ENCODE measurements at places on chromosomes 5 and 9. TPM values are rescaled to one million over a fixed set of nuclear protein-coding genes. Genes with fewer than 3 reads are reported as not detected.

DNA sequence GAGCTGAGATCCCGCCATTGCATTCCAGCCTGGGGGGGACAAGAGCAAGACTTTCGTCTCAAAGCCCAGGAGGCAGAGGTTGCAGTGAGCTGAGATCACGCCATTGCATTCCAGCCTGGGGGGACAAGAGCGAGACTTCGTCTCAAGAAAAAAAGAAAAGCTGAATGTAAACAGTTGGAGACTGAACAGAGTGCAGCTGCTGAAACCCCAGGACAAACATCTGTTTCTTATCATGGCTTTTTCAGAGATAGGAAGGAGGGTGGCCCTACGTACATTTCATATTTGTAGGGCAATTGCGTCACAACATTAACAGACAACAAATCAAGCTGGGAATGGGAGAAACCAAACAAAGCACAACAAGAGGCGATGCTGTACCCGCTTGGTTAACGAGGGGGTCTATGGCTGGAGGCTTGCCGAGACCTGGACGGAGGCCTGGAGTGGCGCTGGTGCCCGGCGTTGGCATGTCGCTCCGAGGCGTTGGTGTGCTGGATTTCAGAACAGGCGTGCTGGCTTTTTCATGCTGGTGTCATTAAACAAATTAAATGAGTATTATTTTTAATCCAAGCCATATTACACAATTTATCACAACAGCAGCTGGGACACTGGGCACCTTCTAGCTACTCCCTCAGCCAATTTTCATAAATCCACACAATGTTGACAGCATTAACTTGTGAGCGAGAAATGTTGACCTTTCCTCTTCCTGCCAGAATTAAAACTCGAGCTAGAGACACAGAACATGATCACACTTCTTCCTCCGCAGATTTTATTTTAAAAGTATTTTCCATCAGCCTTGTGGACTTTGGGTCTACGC, 76.1 kb downstream of the TLE1 start:
- H3K36me3 ChIP-seq, result peaks cover 42% of the 10 kb centered on the region
- peaks cover 24% of the 10 kb centered on the region for H3K4me1 ChIP-seq
- H3K27me3 ChIP-seq, result no peaks in the 10 kb centered on the region

DNA sequence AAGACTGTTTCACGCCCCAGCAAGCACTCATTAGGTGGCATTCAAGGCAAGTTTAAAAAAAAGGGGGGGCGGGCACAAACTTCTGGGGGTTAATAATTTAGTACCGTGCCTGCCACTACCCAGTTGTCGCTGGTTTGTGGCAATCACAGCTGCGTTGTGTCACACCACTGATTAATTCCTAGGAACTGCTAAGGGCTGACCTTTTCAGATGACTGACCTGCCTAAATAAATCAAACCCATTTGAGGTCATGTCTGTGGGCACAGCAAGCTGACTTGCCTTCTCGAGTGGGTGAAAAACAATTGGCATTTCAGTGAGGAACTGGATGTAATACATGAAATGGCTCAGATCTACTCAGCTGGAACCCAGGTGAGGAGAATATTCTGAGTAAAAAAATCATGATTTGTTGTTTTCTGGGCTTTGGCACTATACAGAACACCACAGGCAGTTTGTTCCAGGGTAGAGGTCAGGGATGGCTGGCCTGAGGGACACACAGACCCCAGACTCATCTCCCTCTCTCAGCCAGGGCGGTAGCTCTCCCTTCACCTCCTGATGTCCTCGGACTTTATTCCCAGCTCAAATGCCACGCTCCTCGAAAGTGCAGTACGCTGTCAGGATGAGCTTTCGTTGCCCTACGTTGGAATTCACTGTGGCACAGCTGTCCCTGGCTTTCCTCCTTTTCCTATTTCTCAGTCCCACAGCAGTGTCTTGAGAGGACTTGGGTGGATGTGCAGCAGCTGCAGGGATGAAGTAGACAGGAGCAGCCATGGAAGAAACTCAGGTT, 15.5 kb upstream of the MGAT1 start:
- no peaks in the 10 kb centered on the region for H3K27me3 ChIP-seq
- H3K4me3 ChIP-seq, result no peak overlapping the region
- H3K4me1 ChIP-seq, result peaks cover 51% of the 10 kb centered on the region
- peak overlapping the region; percentile 72 for H3K27ac ChIP-seq
- no peaks in the 10 kb centered on the region for H3K36me3 ChIP-seq

- no peaks in the 10 kb centered on the region for H3K36me3 ChIP-seq
- DNase-seq, result no peak
- H3K4me1 ChIP-seq, result no peaks in the 10 kb centered on the region
- no peak overlapping the region for H3K4me3 ChIP-seq
Observed at GRCh38 chr5:158063052-158063451, 204.1 kb upstream of the CLINT1 start.

GRCh38 chr5:139388198-139388821, 1.4 kb downstream of the MZB1 start:
- no peaks in the 10 kb centered on the region for H3K36me3 ChIP-seq
- H3K4me1 ChIP-seq, result peaks cover 36% of the 10 kb centered on the region
- no peak for DNase-seq
- no peak overlapping the region for H3K4me3 ChIP-seq

DNA sequence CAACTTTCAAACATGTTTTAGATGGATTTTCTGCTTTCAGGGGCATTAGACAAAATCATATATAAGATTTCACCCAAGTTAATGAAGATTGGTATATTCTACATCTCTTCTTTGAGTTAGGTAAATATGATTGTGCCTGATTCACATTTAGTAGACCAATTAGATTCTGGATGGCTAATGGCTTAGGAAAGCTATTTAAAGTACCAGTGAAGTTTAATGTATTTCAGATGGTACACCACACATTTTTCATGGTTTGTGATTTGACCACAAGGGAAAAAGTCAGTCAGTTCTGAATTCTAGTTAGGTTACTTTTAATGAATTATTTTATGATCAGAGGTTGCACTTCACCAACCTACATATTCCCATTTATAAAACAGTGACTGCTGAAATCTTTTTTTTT, 409.7 kb downstream of the ADGRV1 start:
- H3K4me3 ChIP-seq, result no peak overlapping the region
- H3K27ac ChIP-seq, result no peak overlapping the region
- no peaks in the 10 kb centered on the region for H3K27me3 ChIP-seq

DNA sequence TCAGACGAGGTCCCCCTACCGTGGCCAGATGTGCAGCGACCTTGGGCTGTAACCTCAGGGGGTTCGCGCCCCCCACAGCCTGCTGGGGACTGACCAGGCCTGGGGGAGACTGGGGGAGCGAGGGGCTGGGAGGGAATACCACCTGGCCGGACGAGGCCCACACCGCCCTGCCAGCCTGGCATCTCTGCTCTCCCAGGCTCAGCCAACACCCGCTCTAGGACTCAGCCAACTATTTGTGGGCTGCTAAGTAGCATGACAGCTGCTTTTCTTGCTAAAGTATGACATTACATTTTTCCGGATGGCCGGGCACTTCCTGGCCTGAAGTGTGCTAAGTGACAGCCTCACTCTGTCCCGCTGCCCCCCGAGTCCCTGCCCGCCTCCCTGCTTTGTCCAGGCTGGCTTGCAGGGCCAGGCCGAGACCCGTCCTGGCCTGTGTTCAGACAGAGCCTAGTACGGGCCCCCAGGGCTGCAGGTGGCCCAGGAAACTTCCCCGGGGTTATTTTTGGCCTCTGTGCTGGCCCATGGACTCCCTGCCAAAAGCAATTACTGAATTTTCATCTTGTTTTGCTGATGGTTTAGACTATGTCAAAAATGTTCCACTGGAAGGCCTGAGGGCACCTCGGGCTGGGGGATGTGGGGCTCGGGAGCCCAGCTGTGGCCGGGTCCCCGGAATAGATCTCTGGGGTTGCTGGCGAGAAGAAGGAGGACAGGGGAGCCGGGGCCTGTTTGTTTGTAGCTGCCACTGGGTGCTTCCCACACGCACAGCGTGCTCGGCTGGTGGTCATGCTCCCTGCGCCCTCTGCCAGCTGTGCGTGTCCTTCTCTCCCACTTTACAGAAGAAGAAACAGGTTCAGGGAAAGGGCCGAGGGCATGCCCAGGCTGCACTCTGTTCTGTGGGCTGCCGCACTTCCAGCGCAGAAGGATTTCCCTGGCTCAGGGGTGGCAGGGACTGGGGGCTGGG, 13.4 kb upstream of the SLC2A6 start:
- peaks cover 73% of the 10 kb centered on the region for H3K27me3 ChIP-seq
- no peak overlapping the region for H3K27ac ChIP-seq
- no peak overlapping the region for H3K4me3 ChIP-seq
- DNase-seq, result no peak

DNA sequence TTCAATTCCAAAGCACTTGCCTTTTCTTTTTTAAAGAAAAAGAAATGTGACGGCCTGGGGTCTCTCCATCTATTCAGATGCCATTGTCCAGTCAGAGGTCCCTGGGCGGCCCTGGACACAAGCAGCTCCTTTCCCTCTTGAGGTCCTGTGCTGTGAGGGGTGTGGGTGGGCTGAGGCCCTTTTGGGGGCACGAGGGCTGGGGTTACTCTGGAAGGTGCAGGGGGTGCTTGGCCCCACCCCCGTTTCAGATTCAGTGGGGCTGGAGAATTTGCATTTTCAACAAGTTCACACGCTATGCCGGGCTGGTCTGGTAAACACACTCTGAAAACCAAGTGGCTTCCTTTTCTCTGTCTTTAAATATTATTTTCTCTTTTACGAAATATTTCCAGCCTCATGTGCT, 91.4 kb upstream of the PHYKPL start:
- H3K27me3 ChIP-seq, result peaks cover 16% of the 10 kb centered on the region
- DNase-seq, result no peak
- H3K4me1 ChIP-seq, result peaks cover 25% of the 10 kb centered on the region
- no peak overlapping the region for H3K27ac ChIP-seq
- H3K4me3 ChIP-seq, result no peak overlapping the region

GRCh38 chr9:96062031-96062430, 186.5 kb downstream of the ERCC6L2 start:
- no peaks in the 10 kb centered on the region for H3K4me1 ChIP-seq
- H3K4me3 ChIP-seq, result no peak overlapping the region
- no peaks in the 10 kb centered on the region for H3K27me3 ChIP-seq
- H3K27ac ChIP-seq, result no peak overlapping the region
- H3K36me3 ChIP-seq, result no peaks in the 10 kb centered on the region

DNA sequence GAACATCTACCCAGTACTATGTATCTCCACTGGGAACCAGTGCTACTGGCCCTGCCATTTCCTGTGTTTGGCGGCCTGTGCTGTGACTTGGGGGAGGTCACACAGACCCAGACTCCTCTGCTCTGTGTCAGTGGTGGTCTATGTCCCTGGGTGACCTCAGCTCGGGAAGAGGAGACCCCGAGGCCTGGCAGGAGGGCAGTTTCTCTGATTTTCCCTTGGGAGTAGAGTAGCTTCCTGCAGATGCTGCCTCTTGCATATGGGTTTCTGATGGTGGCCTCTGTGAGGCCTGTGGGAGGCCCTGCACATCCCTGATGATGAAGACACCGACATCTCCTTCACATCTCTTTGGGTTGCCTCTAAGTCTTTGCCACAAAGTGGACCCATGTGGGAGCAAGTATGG, 13.0 kb upstream of the SMIM32 start:
- H3K27me3 ChIP-seq, result no peaks in the 10 kb centered on the region
- no peak overlapping the region for H3K4me3 ChIP-seq
- no peaks in the 10 kb centered on the region for H3K36me3 ChIP-seq
- H3K4me1 ChIP-seq, result no peaks in the 10 kb centered on the region
- no peak overlapping the region for H3K27ac ChIP-seq
- DNase-seq, result no peak

DNA sequence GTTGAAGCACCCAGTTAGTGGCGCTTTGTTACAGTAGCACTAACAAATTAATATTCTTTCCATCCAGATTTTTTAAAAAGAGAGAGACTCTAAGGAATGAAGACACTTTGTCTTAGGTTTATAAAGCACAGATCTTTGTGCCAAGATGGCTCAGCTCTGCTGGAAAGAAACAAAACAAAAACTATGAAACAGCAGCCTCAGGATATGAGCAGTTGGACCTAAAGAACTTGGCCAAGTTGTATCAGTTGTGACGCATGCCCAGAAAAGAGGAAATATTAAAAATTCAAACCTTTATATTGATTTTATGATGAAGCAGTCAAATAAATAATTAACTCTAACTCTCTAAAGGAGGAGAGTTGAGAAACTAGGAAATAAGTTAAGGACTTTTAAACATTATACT, 427.2 kb downstream of the SPOCK1 start:
- H3K4me3 ChIP-seq, result no peak overlapping the region
- peaks cover 3% of the 10 kb centered on the region for H3K4me1 ChIP-seq
- no peak for DNase-seq
- H3K36me3 ChIP-seq, result no peaks in the 10 kb centered on the region
- no peaks in the 10 kb centered on the region for H3K27me3 ChIP-seq

DNA sequence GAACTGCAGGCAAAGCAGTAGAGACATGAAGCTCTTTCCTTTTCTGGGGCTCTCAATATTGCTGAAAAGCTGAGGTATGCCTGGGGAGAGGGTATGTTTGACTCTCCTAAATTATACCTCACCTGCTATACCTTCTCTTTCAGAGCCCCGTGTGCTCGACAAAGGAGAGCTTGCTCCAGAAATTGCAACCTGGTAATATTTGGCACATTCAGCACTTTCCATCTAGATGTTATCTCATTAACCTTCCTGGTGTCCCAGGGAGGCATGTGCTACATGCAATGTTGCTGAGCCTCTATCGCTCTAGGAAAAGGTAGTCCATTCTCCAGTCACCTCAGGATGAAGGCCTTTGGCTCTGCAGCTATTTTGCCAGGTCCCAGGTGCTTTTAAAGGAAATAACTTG, 78.5 kb upstream of the ZSWIM6 start:
- H3K4me1 ChIP-seq, result peaks cover 3% of the 10 kb centered on the region
- H3K27me3 ChIP-seq, result no peaks in the 10 kb centered on the region
- no peak overlapping the region for H3K4me3 ChIP-seq
- DNase-seq, result no peak
- no peaks in the 10 kb centered on the region for H3K36me3 ChIP-seq
- H3K27ac ChIP-seq, result no peak overlapping the region

GRCh38 chr5:165630261-165630778, 2124.9 kb downstream of the MAT2B start:
- no peak overlapping the region for H3K4me3 ChIP-seq
- no peaks in the 10 kb centered on the region for H3K36me3 ChIP-seq
- no peaks in the 10 kb centered on the region for H3K4me1 ChIP-seq
- no peaks in the 10 kb centered on the region for H3K27me3 ChIP-seq
- DNase-seq, result no peak

EFNA5 gene
- total RNA-seq, result 2.8 TPM

ISOC1 gene
- 53.5 TPM for total RNA-seq

PPIC gene
- total RNA-seq, result 14.2 TPM

LCN10 gene
- total RNA-seq, result 7.6 TPM

IFNA13 gene
- not detected for total RNA-seq

CER1 gene
- total RNA-seq, result not detected

GFI1B gene
- total RNA-seq, result not detected

PTGDS gene
- 25.7 TPM for total RNA-seq

ZNF169 gene
- 4.7 TPM for total RNA-seq
